ENCODE measurements at places on chromosomes 11 and 22.

DNA sequence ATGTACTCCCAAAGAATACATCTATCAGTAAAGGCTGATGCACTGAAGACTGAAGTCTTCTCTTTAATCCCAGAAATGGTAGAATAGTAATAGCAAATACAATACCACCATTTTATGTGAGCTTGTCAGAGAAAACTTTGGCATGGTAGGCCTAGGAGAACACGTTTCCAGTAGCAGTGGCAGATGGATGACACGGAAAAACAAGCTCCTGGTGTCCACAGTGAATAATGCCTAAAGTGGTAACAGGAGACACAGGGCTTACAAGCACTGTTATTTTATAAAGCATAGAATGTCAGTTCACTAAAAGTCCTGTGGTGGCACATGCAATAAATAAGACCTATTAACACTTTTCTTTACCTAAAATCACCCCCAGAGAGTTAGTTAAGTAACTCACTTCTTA is 277.6 kb downstream of the TTC28 start:
- DNase-seq = no peak

- no peak for DNase-seq
Observed at GRCh38 chr22:21446827-21447690, 20.1 kb upstream of the TMEM191C start.

GRCh38 chr22:45180146-45180679 is 16.5 kb downstream of the NUP50 start:
- DNase-seq = peak; percentile 76

DNA sequence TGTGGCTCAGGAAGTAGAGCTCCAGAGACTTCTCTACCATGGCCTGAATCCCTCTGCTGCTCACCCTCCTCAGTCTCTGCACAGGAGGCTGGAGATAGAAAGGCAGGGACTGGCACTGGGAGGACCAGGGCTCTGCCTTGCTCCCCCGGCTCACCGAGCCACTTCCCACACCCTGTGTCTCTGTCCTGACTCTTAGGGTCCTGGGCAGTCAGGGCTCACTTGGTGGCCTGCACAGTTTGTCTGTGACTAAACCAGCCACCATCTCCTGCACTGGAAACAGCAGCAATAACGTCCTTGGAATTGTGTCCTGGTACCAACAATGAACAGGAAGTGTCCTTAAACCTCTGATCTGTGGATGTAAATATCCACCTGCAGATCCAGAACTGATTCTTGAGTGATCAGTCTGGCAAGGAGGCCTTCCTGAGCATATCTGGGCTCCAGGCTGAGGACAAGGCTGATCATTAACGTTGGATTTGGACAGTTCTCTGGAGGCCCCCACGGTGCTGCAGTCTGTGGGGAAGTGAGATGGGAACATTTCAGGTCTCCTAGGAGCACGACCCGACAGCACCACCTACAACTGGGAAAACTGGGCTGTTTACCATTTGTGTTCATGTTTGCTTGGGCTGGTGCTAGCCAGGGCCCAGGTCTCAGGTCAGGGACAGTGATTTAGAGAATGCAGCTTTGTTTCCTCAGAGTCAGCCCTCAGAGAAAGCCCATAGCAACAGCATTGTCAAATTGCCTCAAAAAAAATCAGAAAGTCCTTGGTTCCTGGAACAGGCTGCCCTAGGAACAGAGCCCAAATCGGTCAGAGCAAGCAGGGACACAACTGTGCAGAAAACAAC is 82.5 kb downstream of the ZNF280B start:
- no peak for DNase-seq

- no peak for DNase-seq
Observed at GRCh38 chr11:39724404-39724803, 1735.0 kb downstream of the LRRC4C start.

- DNase-seq = no peak
Observed at GRCh38 chr11:2987881-2988861, 4.0 kb downstream of the NAP1L4 start.

- no peak for DNase-seq
Observed at GRCh38 chr11:93572621-93573020, 29.4 kb upstream of the SMCO4 start.

DNA sequence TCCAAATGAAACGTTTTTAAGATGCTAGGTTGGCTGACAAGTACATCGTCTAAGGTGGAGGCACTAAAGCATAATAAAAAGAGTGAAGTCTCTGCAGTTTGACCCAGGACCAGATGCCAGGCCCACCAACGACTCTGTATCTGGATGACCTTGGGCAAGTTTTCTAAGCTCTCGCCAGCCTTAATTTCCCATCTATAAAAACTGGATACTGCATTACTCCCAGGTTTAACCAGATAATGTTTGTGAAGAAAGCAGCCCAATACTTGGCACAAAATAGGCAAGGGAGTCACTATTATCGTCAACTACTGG is 49.0 kb downstream of the FAM83F start:
- DNase-seq = no peak

DNA sequence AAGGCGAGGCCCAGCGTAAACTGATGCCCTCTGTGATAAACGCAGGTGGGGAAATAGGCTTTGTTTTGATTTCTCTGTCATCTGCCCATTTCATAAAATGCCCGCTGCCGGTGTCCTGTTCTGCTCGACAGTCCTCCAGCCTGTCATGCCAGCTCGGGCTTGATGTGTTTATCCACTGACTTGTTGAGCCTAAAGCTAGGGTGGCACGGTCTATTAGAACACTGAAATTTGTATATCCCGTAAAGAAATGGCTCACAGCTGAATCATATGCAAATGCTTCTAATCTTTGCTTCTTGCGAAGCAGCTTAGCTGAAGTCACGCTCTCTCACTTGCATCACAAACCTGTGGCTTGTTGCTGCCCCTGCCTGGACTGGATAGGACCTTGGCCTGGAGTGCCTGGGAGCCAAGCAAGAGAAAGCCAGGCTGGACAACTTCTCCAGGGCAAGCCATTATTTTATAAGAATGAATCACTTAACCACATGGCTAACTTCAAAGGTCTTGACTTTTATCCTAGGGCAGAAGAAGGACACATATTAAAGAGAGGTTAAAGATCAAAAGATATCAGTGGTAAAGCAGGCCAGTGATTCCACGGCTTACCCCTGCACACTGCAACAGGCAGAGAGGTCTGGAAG is 33.1 kb downstream of the EHF start:
- DNase-seq = no peak

DNA sequence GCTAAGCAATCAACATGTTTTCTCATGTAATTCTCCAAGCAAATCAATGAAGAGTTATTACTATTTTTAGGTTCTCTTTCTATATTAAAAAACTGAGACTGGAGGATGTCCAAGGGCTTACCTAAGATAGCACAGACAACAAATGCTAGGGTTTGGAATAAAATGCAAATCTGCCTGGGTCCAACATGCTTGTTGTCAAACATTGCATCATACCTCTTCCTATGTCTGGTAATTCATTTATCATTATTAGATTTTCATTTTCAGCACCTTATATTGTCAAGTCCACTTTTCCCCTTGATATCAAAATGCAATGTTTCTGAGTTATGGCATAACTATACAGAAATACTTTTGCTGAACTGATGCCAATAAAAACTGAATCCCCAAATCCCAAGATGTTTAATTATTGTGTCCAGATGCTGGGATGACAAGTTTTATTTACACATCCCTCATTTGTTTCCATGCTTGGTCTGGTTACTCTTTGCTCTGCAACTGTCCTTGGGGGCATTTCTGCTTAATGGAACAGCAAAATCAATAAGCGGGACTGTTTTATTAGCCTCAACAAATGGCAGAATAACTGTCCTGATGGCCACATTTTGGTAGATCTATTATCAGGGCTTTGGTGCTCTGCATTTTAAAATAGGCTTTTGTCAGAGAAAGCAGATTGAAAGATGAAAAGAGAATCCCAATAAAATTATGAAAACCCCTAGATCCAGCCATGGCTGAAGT is 86.0 kb downstream of the C11orf87 start:
- DNase-seq = no peak

DNA sequence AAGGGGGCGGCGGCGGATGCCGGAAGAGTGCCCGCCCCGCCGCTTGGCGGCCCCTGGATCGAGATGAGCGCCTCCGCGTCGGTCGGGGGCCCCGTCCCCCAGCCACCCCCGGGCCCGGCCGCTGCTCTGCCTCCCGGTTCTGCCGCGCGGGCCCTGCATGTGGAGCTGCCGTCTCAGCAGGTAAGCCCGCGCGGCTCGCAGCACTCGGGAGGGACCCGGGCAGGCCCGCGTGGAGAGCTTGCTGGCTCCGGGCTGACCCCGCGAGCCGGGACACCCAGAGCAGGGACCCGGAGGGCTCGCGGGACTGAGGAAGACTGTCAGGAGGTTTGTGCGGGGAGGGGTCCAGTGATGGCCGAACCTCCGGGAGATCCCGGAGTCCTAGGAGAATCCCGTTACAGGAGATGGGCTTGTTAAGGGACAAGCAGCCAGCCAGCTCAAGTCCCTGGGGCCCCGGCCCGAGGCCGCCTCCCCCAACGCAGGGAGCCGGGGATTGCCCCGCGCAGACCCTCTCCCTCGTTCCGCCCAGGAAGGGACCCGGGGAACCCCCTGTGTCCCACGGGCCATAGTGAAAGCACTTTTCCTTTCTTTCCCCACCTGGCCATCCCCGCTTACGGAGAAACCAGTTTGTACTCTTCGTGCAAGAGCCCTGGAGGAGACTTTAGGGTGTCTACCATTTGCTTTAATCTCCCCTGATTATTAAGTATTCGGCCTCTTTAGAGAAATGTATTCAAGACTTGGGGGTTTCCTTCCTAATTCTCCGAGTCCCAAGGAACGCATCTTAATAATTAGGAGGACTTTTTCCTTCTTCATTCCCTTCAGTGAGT is 547 bp downstream of the UVRAG start:
- peak; percentile 47 for DNase-seq

DNA sequence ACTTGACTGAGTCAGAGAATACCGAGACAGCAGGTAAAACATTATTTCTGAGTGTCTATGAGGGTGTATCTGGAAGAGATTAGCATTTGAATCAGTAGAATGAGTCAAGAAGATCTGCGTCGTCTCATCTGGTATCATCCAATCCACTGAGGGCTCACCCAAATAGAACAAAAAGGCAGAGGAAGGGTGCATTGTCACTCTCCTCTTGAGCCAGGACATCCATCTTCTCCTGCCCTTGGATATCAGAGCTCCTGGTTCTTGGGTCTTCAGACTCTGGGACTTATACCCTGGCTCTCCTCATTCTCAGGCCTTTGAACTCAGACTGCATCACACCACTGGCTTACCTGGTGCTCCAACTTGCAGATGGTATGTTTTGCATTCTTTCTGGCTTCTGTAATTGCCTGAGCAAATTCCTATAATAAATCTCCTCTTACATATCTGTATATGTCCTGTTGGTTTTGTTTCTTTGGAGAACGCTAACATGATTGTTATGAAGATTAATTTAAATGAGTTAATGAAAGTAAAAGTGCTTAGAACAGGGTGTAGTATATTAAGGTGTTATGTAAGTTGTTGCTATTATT is 49.3 kb downstream of the ME3 start:
- no peak for DNase-seq

GRCh38 chr11:111772535-111772934 is 6.3 kb upstream of the PPP2R1B start:
- DNase-seq = no peak
